ENCODE measurements at places on chromosomes 1 and 21.
A peak's percentile ranks its signal among the peaks of the same experiment; 100 is the strongest.

- DNase-seq = peak; percentile 43
Measured at GRCh38 chr1:228166170-228166936, 749 bp downstream of the IBA57 start.

GRCh38 chr1:50155541-50155940 is 46.8 kb downstream of the ELAVL4 start:
- no peak for DNase-seq

GRCh38 chr1:244964112-244964971 is 100.0 kb upstream of the HNRNPU start:
- peak; percentile 11 for DNase-seq

DNA sequence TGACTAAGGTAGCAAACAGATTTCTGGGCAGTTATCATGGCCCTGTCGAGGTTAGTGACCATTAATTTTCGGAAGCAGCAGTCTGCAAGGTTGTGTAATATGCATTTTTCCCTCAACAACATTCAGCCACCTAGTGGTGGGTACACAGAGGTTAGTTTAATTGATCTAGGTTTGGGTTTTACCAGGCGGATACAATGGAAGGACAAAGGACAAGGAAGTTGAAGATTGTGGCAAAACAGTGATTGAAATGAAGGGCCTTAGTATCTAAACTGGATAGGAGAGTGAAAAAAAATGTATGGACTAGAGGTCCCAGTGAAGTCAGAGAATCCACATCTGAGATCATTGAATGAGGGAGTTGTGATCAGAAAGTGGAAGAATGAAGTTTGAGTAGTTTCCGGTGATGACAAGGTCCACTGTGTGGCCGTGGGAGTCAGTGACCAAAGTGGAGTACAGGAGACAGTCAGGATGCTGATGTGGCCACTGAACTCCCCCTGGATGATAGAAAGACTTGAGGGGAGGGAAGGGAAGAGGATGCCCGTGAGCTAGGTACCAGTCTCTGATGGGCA is 2.8 kb downstream of the ARMH1 start:
- no peak for DNase-seq

GRCh38 chr1:87826681-87827251 is 498.1 kb downstream of the LMO4 start:
- DNase-seq = no peak

DNA sequence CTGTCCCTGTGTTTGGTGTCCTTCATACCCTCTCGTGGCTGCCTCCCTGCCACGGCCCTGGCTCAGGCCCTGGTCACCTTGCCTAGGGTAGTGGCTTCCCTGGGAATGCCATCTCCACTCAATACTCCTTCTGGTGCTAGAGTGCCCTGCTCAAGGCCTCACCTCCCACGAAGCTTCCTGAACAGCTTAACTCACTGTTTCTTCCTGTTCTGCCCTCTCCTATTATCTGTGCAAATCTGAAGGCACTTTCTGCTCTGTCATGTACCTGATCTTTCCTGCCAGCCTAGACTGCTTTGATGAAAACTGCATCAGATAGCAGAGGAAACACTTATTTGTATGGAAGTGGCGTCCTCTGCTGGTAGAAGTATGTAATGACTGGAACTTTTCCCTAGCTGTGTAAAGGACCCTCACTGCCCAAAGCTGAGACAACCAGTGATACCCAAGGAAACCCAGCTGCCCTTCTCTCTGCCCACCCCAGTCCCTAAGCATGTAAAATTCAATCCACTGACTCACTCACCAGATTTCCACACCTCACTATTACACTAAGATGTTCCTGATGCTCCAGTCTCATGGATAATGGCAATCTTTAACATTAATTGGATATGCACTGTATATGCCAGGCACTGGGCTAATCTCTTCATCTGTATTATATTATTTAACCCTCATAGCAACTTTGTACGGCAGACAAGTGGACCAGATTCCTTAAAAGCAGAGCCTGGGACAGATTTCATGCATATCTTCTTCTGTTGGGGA is 36.2 kb upstream of the BTG2 start:
- peak; percentile 36 for DNase-seq

DNA sequence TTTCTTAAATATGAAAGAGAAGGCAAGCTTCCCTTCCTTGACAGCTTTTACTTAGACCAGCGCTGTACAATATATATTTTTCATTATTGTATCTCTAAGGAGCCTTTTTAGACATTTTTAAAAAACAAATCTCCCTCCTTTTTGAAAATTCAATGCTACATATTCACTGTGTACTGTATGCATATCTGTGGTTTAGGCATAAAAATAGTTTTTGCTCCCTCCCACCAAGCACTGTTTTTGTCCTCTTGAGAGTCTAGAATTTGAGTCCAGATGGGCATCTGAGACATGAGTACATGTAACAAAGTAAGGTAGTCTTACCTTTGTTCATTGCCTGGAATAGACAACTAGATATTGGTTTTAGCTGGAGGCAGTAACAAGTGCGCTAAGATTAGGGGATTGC is 488.5 kb upstream of the RUNX1 start:
- DNase-seq = no peak

- no peak for DNase-seq
Measured at GRCh38 chr1:77322061-77322900, 40.5 kb downstream of the AK5 start.

- DNase-seq = no peak
Measured at GRCh38 chr1:245036102-245036501, 118.7 kb upstream of the KIF26B start.

GRCh38 chr1:212488436-212489283 is 55.9 kb downstream of the NENF start:
- DNase-seq = no peak

GRCh38 chr1:109994654-109995053 is 10.1 kb downstream of the AHCYL1 start:
- DNase-seq = no peak

GRCh38 chr1:35873243-35873750 is 9.7 kb upstream of the AGO1 start:
- DNase-seq = no peak

DNA sequence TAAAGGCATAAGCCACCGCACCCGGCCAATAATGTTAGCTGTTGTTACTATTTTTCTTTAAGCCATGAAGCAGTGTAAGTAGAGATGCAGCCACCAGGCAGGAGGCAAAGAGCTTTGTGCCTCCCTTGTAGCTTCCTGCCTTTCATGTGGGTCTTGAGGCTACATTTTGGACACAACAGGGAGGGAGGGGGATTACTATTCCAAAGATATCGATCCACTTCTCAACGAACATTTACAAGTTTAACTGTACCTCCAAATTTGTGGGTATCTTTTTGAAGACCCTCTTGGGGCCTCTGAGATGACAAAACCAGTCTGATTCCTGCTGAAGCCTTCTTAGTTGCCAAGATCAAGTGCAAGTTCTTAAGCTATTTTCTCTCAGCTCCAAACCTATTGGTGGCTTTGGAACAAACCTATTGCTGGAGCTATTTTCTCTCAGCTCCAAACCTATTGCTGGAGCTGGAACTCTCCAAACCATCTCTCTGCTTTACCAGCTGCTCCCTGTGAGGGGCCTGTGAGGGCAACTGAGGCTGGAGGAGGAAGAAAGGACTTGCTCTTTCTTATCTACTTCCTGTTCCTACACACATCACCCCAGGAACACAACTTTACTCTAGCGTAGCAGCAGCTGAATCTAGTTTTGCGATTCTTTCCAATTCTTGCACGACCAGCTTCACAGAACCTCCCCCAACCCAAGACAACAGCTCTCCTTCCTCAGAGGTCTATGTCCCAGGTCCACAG is 16.1 kb upstream of the RCAN3 start:
- DNase-seq = peak; percentile 34

DNA sequence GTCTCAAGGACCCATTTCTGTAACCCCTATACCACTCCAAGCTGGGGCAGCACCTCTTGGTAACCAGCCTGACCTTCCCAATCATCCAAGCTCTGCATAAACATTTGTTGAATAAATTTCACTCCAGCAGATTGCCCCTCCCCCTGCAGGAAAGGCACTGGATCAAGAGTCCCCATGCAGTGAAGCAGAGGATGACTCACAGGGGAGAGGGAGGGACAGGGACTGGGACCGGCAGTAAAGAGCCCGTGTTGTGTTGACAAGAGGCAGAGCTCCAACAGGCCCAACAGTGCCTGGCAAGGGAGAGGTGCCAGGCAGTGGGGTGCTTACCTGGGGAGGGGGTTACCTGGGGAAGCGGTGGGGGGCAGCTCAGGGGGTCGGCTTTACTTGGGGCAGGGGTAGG is 32.3 kb downstream of the SLC9A1 start:
- DNase-seq = no peak

GRCh38 chr21:41653954-41654491 is 112.8 kb downstream of the RIPK4 start:
- DNase-seq = no peak

DNA sequence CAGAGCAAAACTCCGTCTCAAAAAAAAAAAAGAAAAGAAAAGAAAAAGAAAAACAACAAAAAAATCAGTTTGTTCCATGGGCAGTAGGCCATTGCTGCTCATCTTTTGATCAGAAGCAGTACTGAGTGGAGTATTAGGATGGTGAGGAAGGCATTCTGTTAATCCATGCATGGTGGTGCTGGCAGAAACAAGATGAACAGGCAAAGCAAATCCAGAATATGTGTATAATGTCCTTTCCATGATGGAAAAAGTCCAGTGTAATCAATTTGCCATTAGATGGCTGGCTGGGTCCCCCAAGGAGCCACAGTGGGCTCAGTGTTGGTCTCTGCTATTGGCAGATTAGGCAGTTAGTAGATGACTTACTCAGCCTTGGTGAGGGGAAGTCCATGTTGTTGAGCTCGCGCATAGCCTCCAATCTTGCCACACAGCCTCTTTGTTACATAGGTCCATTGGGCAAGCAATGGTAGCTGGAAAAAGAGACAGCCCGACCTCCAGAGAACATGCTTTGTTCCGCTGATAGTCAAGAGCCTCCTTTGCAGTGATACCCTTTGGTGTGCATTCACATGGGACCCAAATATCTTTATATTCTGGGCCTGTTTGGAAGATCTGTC is 23.3 kb downstream of the H3-3A start:
- no peak for DNase-seq

GRCh38 chr1:226825037-226825745 is 45.2 kb upstream of the PSEN2 start:
- no peak for DNase-seq

GRCh38 chr1:154791292-154792166 is 78.6 kb downstream of the KCNN3 start:
- DNase-seq = peak; percentile 87

GRCh38 chr1:153661111-153661708 is 2.7 kb downstream of the SNAPIN start:
- no peak for DNase-seq

DNA sequence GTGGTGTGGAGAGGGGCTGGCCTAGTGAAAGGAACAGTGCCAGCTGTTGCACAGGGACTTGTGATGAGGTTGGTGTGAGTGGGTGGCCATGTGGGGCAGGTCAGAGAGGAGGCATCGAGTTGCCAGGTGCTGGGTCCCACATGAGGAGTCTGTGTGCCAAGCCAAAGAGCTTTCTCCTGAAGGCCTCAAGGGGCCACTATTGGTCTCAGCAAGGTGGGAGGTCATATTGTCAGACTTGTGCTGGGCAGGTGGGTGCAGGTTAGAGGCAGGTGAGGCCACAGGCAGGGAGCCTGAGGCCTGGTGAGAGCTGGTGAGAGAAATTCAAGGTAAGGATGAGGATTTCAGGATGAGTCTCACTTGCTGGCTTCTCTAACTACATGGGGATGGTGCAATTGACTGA is 256.8 kb downstream of the DISC1 start:
- no peak for DNase-seq

GRCh38 chr1:187143783-187144182 is 315.0 kb downstream of the PLA2G4A start:
- no peak for DNase-seq

DNA sequence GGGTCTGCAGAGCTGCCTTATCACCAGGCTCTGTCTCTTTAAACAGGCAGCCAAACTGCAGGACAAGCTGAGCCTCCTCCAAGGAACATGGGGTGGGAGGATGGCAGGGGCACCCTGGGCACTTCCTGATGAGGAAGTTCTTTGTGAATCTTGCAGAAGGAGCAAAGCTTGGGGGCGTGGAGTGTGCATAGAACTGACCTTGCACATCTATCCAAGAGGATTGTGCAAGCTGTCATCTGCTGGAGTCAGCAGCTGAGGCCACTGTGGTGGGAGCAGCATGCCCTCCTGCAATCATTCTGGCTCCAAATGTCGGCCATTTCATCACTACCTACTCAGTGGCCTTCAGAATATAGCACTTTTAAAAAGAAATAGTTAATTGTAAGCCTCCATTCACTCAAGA is 182.2 kb downstream of the AJAP1 start:
- DNase-seq = no peak

DNA sequence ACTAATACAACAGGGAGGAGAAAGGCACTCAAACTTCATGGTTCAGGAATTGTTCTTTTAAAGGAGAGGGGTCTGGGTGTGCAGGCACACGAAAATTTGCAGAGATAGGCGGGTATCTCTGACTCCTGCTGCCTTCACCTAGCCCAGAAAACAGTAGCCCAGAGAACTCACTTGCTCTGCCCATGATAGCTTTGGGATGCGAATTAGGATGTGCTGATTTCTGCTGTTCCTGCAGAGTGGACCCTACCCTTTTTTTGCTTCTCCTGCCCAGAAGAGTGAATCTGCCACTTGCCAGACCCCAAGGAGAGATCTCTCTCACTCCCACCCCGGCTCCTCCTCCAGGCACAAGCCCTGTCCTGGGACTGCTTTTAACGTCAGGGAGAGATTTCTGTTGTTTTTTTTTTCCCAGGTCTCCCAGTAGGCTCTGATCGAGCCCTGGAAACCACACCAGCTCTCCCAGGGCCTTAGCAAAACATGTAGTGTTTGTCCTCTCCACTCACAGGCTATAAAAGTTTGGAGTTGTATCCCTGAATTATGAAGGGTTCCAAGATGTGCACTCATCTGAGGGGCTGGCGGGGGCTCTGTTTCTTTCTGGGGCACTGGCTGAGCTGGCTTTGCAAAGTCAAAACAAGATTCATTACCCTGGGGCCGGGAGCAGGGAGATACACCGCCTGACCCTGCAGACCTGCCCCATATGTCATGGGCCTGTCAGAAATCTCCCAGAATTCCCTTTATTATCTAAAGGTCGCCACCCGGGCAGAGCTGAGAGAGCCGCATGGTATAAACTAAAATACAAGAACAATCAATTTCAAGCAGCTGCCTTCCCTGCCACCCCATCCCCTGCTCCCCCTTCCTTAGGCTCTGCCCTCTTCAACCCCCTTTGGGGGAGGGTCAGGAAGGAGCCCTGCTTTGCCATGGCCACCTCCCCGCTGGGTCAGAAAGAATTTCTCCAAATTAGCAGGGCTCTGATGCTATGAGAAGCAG is 17.9 kb downstream of the PLXNA2 start:
- DNase-seq = no peak

- no peak for DNase-seq
Measured at GRCh38 chr21:37767984-37768383, 148.3 kb downstream of the KCNJ6 start.

GRCh38 chr1:116092752-116093489 is 18.3 kb upstream of the MAB21L3 start:
- DNase-seq = no peak

DNA sequence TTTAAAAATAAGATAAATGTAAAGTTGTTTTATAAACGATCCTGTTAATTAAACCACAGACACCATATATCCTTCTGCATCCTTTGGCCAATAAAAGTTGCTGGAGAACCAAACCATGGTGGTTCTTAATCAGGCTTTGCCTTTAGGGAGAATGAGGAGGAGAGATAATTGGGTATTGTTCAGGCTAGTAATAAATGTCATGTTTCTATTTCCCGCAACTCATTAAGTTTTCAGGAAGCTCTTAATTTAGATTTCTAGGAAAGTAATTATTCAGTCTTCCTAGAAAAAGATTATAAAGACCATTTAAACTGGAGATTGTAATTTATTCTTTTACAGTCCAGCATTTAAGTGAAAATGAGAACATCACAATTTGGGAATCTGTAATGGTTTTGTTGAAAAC is 34.5 kb downstream of the RAB4A start:
- DNase-seq = no peak
